Ascending aorta (tissue), 2 donors: ENCODE measurements at places on chromosomes 2 and 18.

- peak; percentile 70 for DNase-seq
Measured at GRCh38 chr2:180978903-180979748, 1.3 kb upstream of the UBE2E3 start.

- DNase-seq, result no peak
Measured at GRCh38 chr18:67794521-67794920, 278.0 kb upstream of the DSEL start.

DNA sequence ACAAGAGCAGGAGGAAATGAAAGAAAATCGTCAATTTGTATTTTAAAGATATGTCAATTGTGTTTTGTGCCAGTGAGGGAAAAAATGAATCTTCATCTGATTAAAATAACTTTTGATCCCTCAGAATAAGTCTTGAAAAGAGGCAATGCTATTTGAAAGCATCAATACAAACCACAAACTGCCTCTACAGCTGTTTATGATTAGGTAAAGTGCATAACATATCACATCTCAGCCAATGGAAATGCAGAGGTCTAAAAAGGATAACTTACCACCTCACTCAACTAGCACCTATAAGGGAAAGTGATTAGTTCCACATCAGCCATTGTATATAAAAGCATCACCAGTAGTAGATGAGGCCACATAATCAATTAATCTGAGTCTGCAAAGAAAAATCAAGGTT lies 492.2 kb upstream of the CDH2 start:
- no peak for DNase-seq

DNA sequence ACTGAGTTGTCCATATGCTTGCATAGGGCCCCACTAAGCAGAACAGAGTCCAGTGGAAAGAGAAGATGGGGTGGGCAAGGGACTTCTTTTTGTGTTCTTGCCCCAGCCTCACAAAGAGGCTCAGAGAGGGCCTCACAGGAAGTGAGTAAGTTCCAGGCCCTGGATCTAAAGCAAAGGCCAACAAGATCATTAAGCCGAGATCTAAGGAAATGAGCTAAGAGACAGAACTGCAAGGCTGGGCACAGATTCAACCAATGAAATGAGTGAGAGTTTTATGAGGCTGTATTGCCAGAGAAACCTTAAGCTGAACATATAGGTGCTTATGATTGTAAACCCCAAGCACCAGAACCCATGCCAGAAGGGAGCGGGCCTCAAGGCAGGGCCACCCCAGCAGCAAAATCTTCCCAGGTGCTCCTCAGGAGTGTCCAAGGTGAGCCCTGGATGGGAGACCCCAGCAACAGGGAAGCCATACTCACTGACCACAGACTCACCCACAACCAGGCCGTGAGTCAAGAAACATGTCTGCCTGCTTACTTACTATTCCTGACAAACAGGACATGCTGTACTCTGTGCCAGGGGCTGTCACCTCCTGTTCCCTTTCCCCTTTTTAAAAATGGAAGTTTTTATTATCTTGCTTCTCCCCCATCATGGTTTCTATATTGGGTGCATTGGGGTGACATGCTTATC lies 40.2 kb downstream of the SLC14A1 start:
- DNase-seq, result no peak

- no peak for DNase-seq
Measured at GRCh38 chr2:222922019-222922800, 61.4 kb downstream of the ACSL3 start.

DNA sequence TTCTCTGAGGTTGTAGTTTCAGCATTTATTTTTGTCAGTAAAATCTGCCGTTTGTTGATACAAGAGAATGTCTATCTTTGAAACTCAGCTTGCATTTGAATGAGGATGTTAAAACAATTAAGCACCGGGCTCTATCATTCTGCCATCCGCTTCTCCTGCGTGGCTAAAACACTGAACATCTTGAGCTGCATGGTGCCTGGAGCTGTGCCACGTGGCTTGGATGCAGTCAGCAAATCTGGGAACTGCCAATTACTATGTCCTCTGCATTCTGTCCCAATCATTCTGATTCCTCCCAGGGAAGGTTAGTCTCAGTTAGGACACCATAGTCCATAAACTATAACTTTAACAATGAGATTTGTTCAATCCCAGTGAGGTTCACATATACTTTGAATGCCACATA lies 598.4 kb downstream of the FBXO15 start:
- DNase-seq, result no peak

DNA sequence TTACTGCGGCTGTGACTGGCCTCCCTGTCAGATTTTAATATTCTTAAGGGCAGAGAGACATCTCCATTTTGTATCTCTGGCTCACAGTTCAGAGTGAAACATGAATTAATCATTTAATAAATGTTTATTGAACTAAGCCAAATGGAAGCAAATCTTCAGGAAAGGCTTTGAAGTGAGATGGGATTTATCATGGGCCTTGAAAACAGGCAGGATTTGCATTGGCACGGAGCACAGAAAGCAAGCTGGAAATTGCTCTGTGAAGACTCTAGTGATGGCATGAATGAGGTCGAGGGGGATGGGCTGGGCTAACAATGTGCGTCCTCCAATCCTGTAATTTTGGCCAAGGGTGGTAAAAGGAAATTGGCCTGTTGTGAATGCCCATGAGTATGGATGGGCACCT lies 369.8 kb upstream of the SOX11 start:
- DNase-seq, result no peak
